ENCODE measurements at places on chromosomes 4 and X. TPM values are rescaled to one million over a fixed set of nuclear protein-coding genes. Genes with fewer than 3 reads are reported as not detected.

- H3K4me3 ChIP-seq, result no peak overlapping the region
- H3K4me1 ChIP-seq, result no peaks in the 10 kb centered on the region
- H3K27me3 ChIP-seq, result no peaks in the 10 kb centered on the region
- DNase-seq, result no peak
- H3K27ac ChIP-seq, result no peak overlapping the region
- H3K36me3 ChIP-seq, result no peaks in the 10 kb centered on the region
These were observed 777.7 kb upstream of the ADGRL3 start for GRCh38 chr4:60422439-60422838.

- H3K36me3 ChIP-seq, result peaks cover 3% of the 10 kb centered on the region
- H3K4me3 ChIP-seq, result no peak overlapping the region
- H3K4me1 ChIP-seq, result peaks cover 7% of the 10 kb centered on the region
- DNase-seq, result no peak
- no peaks in the 10 kb centered on the region for H3K27me3 ChIP-seq
These were observed 17.8 kb downstream of the TMPRSS11E start for GRCh38 chr4:68465058-68465457.

SOX3 gene
- total RNA-seq, result not detected

DNA sequence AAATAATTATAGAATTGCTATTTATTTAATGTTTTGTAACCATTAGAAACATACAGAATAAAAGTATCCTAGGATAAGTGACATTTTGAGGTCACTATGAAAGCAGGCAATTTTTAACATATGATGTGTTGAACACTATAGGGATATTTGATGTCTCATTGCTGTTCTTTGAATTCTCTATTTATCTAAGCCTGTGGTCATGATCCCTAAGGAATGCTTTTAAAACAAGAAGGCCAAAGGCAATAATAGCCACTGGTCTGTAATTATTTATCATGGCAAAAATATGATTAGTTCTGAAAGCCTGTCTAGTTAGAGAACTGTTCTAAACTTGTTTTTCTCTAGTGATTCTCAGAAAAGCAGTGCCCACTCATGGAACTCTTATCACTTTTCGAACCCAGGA is 186.6 kb downstream of the RPA4 start:
- no peak overlapping the region for H3K4me3 ChIP-seq
- H3K36me3 ChIP-seq, result no peaks in the 10 kb centered on the region
- peaks cover 2% of the 10 kb centered on the region for H3K4me1 ChIP-seq
- H3K27me3 ChIP-seq, result no peaks in the 10 kb centered on the region

DNA sequence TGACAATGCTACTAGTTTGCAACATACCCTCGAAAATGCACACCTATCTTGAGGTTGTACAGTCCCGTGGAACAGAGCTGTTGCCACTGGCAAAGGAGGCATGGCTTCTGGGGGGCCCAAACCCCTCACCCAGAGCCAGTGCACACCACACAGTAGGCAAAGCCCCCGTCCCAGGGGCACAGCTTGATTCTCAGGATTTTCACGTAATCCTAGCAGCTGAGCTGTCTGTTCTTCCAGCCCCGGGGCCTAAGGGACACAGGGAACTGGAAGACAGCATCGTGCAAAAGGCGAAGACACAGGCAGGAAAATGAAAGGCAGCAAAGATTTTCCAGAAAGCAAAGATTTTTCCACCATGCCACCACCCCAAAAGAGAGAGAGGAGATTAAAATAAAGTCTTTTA is 77.2 kb downstream of the JAKMIP1 start:
- H3K4me1 ChIP-seq, result peaks cover 5% of the 10 kb centered on the region
- H3K27ac ChIP-seq, result no peak overlapping the region
- H3K36me3 ChIP-seq, result no peaks in the 10 kb centered on the region
- no peak for DNase-seq

DNA sequence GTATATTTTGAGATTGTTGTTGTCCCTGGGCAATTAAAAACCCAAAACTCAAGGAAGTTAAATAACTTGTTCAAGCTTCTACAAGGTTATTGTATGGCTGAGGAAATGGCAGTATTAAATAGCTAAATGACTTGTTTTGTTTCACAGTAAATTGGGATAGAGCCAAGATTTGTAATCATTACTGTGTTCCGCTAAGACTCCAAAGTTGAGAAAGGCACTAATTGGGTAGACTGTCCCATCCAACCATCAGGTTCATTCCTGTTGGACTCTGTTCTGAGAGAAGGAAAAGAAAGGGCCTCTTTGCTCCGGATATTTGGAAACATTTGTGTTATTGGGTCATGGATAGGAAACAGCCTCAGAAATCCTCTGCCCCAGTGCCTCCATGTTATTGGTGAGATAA is 82.2 kb downstream of the DCLK2 start:
- H3K4me1 ChIP-seq, result no peaks in the 10 kb centered on the region
- H3K4me3 ChIP-seq, result no peak overlapping the region
- no peaks in the 10 kb centered on the region for H3K27me3 ChIP-seq
- no peaks in the 10 kb centered on the region for H3K36me3 ChIP-seq
- H3K27ac ChIP-seq, result no peak overlapping the region
- no peak for DNase-seq

GRCh38 chr4:68490826-68491457 is 43.7 kb downstream of the TMPRSS11E start:
- no peak for DNase-seq
- no peaks in the 10 kb centered on the region for H3K36me3 ChIP-seq
- H3K27me3 ChIP-seq, result no peaks in the 10 kb centered on the region
- H3K4me1 ChIP-seq, result peaks cover 3% of the 10 kb centered on the region
- H3K4me3 ChIP-seq, result no peak overlapping the region

GPC3 gene
- 0.71 TPM for total RNA-seq

UGT2B10 gene
- not detected for total RNA-seq

DNA sequence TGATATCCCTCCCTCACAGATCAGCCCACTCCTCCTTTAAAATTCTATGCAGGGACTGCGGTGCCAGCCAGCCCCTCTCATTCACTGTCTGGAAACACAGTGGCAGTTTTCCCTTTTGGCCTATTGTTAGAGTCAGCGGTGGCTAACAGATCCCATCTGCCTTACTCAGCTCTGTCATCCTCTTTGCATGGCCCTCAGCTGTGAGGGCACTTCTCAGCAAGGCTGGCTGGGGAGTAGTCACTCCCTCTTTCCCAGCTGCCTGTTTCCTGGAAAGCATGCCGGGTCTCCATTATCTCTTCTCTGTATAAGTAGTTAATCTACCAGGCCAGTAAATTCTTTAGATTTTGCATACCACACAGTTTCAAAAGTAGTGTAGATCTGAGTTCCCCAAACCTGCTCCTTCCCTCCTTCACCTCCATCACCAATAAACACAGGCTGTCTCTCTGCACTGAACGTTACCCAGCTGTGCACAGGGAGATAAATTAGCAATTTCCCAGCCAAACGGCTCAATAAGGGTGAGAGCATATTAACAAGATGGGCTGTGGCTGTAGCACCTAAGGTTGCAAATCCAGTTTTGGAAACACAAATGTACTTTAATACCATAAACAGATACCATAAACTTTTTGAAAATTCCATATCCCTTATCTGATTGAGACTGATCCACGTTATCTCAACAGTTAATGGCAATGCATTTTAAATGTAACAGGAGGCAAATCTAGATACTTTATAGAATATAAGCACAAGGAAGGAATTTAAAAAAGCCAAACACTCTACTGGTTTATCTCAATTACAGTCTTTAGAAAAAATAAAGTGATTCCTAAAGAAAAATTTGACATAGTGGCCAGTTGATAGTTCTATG is 229.3 kb downstream of the ANKRD50 start:
- no peaks in the 10 kb centered on the region for H3K4me1 ChIP-seq
- H3K4me3 ChIP-seq, result no peak overlapping the region
- H3K36me3 ChIP-seq, result no peaks in the 10 kb centered on the region
- H3K27ac ChIP-seq, result no peak overlapping the region
- peaks cover 3% of the 10 kb centered on the region for H3K27me3 ChIP-seq
- DNase-seq, result no peak

- no peak for DNase-seq
- H3K27me3 ChIP-seq, result no peaks in the 10 kb centered on the region
- H3K36me3 ChIP-seq, result no peaks in the 10 kb centered on the region
- no peak overlapping the region for H3K27ac ChIP-seq
These were observed 116.2 kb downstream of the PDHA2 start for GRCh38 chr4:95956094-95956493.

- no peak for DNase-seq
- no peaks in the 10 kb centered on the region for H3K36me3 ChIP-seq
- no peak overlapping the region for H3K27ac ChIP-seq
- H3K4me1 ChIP-seq, result peaks cover 15% of the 10 kb centered on the region
- H3K27me3 ChIP-seq, result peaks cover 38% of the 10 kb centered on the region
These were observed 1.3 kb downstream of the PTPN13 start for GRCh38 chr4:86595426-86595805.

DNA sequence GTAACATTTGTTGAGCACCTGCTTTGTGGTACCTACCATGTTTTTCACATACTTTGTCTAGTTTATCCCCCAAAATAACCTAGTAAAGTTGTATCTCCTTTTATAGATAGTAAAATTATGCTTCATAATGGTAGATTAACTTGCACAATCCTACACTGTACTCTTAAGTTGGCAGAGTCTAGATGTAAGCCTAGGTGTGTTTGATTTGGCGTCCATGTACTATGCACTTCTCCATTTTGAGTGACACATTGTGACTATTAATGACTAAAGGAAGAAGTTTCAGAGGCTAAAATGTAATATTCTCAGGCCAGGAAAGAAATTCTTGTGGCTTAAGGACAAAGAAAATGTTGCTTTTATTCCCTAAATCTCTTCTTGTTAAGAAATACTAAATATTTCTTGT is 15.4 kb downstream of the PLK4 start:
- H3K36me3 ChIP-seq, result peaks cover 56% of the 10 kb centered on the region
- no peaks in the 10 kb centered on the region for H3K27me3 ChIP-seq
- no peaks in the 10 kb centered on the region for H3K4me1 ChIP-seq

- H3K4me1 ChIP-seq, result peaks cover 70% of the 10 kb centered on the region
- no peak overlapping the region for H3K4me3 ChIP-seq
- peaks cover 25% of the 10 kb centered on the region for H3K36me3 ChIP-seq
- H3K27me3 ChIP-seq, result no peaks in the 10 kb centered on the region
These were observed 336.6 kb upstream of the GATB start for GRCh38 chr4:152097371-152097770.

DNA sequence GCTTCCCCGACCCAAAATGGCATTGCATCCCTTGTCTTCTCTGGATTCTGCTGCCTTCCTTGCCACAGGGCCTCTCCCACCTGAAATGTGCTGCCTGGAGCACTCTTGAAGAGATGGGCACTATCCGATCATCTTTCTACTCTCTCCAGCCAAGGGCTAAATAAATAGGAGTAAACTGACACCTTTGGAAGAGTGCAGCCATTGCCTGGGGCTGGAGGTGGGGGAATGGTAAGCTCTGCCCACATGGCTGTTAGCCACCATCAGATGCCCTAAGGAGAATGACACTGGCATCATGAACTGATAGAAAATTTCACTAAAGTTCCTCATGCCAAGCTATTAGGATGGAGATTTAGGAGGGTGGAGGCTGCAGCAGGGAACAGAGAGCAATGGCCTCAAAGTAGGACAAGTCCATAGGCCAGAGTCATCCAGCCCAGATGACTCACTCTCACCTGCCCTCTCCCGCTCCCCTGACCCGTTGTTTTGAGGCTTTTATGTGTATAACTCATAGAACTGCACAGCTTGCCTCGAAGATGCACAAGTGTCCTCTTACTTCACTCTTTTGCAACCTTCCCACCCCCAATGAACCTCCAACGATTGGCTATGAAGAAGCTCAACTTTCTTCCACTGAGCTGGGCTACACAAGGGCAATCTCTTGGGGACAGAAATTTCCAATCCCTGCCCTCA is 822 bp upstream of the PFKFB1 start:
- no peak overlapping the region for H3K27ac ChIP-seq
- no peak overlapping the region for H3K4me3 ChIP-seq
- no peaks in the 10 kb centered on the region for H3K27me3 ChIP-seq
- no peaks in the 10 kb centered on the region for H3K36me3 ChIP-seq
- peaks cover 6% of the 10 kb centered on the region for H3K4me1 ChIP-seq

DNA sequence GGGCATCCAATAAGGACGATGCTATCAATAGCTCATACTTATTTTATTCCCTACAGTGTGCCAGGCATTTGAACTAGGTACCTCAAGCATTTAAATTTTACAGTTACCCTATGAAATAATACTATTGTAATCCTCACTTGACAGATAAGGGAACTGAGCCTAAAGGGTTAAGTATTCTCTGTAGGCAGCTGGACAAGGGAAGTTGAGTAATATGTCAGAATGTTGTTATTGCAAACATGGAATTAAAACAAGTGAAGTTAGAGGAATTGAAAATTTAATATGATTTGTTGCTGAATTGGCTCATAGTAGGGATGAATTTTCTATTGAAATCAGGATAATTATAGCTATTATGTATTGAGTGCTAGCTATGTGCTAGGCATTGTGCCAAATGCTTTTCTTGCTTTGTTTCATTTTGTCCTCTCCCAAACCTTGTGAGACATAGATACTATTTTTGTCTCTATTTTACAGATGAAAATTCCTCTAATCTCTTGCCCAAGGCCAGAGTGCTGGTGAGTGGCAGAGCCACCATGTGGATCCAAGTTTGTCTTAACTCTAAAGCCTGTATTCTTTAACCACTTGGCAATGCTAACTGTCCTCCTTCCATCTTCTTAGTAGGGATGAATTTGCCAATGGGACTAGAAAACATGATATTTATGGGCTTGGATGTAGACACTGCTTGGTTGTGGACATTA is 58.1 kb downstream of the TMEM164 start:
- DNase-seq, result no peak
- no peak overlapping the region for H3K27ac ChIP-seq
- H3K36me3 ChIP-seq, result peaks cover 6% of the 10 kb centered on the region
- H3K27me3 ChIP-seq, result no peaks in the 10 kb centered on the region
- no peak overlapping the region for H3K4me3 ChIP-seq

SPATA4 gene
- total RNA-seq, result not detected

DNA sequence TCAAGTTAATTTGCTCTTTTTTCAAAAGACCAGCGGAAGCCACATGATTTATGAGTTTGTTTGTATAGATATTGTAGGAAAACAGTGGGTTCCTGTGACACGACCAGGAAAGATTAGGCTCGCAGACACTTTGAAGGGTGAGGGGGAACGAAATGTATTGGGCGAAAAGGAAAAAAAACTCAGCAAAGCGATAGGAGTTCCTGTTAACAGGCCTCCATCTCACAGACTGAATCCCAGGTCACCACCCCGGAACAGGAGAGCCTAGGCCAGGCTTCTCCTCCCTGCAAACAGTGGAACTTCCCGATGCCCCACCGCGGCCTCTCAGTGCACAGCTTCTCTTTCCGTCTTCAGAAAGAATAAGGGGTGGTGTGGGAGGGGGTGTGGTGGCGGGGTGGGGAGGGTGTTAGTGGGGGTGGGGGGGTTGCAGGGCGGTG is 181.8 kb upstream of the GPRIN3 start:
- no peak overlapping the region for H3K27ac ChIP-seq
- peaks cover 5% of the 10 kb centered on the region for H3K27me3 ChIP-seq
- DNase-seq, result no peak

DNA sequence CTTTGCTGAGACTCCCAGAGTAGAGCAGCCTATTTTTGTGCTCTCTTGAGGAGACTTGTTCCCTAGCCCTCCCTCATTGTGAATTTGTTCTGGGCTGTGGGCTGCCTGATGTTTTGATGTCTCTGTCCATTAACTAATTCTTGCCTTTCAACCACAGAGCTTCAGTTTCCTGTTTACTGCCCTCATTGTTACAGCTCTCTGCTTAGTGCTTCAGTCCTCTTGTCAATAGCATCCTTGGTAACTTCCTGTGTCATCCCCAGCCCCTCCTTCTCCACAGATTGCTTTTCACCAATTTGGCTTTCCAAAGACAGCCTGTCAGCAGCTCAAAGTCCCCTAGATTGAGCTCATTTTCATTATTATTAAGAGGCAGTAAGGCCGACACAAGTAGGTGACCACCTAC is 69.9 kb downstream of the COX7B2 start:
- no peaks in the 10 kb centered on the region for H3K4me1 ChIP-seq
- no peak overlapping the region for H3K4me3 ChIP-seq
- no peaks in the 10 kb centered on the region for H3K27me3 ChIP-seq
- no peaks in the 10 kb centered on the region for H3K36me3 ChIP-seq
- no peak for DNase-seq
- no peak overlapping the region for H3K27ac ChIP-seq

Data from activated CD8-positive, alpha-beta T cell treated with anti-CD3 and anti-CD28 coated beads, Interleukin-2, amount 10 ng/mL, durations not matched to agents 7 days and 5 days (primary cell).